ENCODE measurements at places on chromosomes 5 and 9. TPM values are rescaled to one million over a fixed set of nuclear protein-coding genes. Genes with fewer than 3 reads are reported as not detected.

GFI1B gene
- total RNA-seq: not detected

GRCh38 chr5:33894566-33894965, 2.8 kb upstream of the ADAMTS12 start:
- no peak for DNase-seq

FOXD4L6 gene
- total RNA-seq: not detected

GRCh38 chr9:74643303-74643923, 146.3 kb downstream of the RORB start:
- no peak for DNase-seq

CYLC2 gene
- total RNA-seq: not detected

NUTM2G gene
- not detected for total RNA-seq

DNA sequence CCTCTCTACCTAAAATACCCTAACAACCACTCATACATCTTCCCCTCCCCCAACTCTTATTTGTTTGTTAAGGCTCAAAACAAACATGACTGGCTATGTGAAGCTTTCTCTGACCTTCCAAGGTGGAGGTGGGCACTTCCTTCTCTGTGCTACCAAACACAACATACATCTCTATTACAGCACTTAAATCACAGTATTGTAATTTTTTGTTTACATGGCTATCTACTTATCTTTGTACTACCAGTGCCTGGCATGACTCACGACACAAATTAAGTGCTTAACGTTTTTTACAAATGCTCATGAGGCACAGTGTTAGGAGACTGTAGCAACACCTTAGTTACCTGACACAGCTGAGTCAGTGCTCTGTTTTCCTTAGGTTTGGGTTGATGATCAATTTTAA, 18.6 kb downstream of the HOMER1 start:
- no peak for DNase-seq

DNA sequence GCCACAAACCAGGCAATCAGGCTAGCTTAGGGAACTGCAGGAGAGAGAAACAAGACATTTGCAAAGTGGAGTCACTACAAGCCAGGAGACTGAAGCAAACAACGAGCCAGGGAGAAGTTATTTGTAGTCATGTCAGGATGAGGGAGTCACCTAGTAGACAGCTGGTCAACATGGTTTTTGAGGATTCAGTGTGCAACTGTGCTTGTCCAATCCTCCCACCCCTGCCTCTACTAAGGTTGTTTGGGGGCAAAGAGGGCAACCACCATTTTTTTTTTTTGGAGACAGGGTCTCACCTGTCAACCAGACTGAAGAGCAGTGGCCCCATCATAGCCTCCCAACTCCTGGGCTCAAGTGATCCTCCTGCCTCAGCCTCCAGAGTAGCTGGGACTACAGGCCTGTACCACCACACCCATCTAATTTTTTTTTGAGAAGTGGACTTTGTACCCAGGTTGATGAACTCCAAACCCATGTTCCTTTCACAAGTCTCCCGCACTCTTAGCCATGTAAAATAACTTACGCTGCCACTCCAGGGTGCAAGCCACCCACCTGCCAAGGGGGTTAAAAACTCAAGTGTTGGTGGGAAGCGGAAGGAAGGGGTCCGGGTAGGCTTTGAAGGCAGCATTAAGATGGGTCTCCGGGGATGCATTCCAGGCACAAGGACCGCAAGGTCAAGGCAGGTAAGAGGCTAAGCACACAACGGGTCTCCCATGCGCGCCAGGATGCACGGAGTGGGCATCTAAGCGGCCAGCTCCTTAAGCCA, 995 bp downstream of the RPL35 start:
- no peak for DNase-seq

DNA sequence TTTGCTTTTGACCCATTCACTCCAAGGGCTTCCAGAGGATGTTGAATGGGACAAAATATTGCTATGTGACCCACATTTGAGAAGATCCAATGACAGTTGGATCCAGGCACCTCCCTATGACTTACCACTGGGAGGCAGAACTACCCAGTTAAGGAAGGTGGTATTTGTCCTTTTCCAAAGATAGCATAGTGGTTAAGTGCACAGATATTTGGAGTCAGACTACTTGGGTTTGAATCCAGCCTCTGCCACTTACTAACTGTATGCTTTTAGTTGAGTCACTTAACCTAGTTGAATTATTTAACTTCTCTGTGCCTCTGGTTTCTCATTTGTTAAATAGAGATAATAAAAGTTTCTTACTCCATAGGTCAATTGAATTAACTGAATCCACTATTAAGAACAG, 74.5 kb upstream of the PALM2AKAP2 start:
- DNase-seq: no peak

ERBIN gene
- total RNA-seq: 96.1 TPM

SV2C gene
- 4.9 TPM for total RNA-seq

EIF4E1B gene
- not detected for total RNA-seq

GRCh38 chr5:51185850-51186329, 197.4 kb upstream of the ISL1 start:
- no peak for DNase-seq

- no peak for DNase-seq
These were observed 8.8 kb downstream of the TBCA start for GRCh38 chr5:77767301-77767700.

TMEM215 gene
- total RNA-seq: 9.7 TPM

DNA sequence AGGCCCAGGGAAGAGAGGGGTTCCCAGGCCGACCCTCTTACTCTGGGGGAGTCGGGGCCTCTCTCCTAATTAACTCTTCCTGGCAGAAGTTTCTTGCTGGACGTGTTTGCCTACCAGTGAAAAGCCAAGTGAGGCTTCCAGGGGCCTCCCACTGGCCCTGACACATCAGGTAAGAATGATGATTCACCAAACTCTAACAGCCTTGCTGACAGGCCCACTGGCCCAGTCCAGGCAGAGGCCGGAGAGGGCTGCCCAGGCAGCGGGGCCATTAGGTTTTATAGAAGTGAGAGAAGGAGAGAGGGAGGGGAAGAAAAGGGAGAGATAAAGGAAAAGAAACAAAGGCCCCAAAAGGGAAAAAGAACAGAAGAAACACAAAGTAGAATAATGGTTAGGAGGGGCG, 50.8 kb upstream of the FOXE1 start:
- no peak for DNase-seq

GRCh38 chr5:40716590-40716989, 36.9 kb downstream of the PTGER4 start:
- DNase-seq: no peak

GRCh38 chr5:82314964-82315758, 37.0 kb upstream of the RPS23 start:
- no peak for DNase-seq

DNA sequence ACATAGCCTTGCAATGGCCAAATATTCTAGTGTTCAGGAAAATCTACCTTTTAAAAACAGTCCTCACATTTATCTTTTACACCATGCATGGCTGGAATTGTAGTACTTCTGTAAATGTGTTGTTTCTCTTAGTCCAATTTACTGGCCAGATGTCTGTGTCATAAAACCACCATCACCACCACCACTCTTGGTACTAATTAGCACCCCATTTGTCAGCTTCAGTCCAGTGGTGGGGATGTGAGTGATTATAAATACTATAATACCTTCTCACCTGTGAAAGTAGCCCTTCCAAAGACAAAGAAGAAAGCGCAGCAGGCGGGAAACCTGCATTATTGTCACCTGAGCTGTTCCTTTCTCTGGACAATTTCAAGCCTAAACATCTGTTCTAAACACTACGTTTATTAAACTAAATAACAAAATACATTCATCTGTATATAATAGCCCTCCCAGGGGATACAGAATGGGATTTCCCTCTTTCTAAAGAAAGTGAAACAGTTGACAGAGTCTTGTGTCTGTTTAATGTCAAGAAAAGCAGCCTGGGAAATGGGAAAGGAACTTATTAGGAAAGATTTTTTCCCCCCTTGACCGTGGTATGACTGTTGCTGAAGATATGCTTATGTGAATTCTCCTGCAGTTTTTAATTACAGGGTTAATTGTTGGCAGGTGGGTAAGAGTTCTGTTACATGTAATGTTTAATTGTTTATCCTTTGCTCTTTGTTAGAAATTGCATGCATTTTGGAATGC, 144.5 kb upstream of the NUDT12 start:
- DNase-seq: no peak

DNA sequence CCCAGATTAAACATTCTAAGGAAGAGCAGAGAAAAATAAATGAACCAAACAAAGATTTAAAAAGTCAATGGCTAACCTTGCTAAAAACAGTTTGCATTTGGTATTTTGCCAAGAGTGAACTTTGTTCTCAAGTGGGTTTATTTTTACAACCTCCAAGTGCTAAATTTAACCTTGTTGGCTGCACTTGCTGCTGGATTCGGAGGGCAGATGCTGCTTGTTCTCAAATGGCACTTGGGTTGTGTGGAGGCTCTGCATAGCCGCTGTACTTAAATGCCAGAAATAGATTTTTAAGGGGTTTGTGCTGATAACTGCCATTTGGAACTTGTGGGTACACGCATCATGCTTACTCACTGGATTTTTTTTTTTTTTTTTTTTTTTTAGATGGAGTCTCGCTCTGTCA, 13.3 kb upstream of the SPATA24 start:
- no peak for DNase-seq

GRCh38 chr9:82969291-82969690, 93.7 kb downstream of the RASEF start:
- no peak for DNase-seq

CTXN3 gene
- total RNA-seq: not detected

DNA sequence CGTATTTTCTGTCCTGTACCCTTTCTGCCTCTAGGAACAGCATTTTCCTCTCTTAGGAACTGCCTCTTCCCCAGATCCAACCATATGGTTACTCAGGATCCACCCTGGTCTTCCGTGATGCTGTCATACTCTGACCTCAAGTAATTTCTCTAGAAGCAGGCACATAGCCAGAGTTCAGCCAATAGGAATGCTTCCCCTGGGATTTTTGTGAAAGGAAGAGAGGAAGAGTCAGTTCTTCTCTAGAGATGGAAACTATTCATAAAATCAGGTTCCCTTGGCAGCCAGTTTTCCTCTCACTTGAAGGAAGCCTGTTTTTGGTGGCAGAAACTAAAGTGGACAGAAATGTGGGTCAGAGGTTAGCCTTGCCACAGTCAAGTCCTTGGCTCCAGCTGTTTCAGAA, 400.1 kb upstream of the PCSK5 start:
- DNase-seq: no peak

DNA sequence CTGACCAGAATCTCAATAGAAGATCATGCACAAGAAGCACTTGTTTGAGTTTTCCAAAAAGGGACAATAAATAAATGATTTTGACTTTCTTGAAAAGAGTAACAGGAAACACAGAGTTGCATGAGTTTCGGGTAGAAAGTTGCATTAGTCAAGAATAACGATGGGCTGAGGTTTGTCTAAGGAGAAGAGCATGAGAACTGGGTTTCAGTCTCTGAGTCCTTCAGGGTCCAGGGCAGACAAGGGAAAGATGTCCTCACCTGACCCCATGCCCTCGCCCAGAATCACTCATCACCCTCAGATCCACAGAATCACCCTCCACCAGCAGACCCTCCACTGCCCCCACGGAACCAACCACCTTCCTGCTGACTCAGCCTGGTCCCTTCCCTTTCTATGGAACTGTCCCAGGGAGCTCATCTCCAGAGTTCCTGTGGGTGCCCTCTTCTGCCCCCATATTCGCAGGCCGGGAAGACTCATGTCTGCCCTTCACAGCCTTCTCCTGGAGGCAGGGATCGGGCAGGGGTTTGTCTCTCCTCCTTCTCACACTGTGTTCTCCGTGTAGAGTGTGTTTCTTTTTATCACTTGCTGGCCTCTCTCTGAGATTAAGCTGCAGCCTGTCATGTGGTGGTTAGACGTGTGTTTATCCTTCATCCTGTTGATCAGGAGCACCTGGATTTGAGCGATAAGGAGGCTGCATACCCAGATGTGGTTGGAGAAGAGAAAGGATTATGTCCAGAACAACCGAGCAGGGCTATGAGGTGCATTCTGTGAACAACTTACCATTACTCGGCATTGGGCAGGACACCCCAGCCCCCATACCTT, 442.6 kb downstream of the MAT2B start:
- DNase-seq: no peak

All from sciatic nerve (tissue), 2 donors.